ENCODE measurements at places on chromosomes 5 and 9.

DNA sequence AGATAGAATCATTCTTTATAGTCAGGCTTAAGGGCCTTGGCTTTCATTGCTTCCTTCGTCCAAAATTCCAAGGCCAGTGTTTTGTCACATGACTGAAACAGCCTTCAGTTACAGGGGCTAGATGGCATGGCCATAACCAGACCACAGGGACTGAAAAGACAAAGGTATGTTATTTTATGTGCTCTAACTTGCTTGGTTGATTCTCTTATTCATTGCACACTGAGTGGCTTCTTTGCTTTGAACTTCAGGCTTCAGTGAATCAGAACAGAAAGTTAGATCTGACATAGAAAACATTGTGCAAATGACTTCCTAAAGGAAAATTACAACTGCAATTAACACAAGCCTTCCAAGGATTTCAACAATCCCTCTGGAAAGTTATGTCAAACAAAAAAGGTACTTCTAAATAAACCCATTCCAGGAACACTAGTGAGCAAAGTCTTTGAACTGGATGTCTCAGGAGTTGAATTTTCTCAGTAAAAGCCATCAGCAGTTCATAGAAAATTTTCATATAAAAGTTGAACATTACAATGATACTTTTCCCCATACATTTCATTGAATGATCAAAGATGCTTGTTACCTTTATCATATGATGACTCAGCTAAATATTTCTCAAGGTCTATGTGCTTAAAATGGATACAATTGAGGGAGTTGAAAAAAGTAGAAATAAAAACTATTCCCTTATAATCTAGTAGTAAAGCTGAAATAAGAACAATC is 355.3 kb downstream of the TMEM232 start:
- DNase-seq: no peak

DNA sequence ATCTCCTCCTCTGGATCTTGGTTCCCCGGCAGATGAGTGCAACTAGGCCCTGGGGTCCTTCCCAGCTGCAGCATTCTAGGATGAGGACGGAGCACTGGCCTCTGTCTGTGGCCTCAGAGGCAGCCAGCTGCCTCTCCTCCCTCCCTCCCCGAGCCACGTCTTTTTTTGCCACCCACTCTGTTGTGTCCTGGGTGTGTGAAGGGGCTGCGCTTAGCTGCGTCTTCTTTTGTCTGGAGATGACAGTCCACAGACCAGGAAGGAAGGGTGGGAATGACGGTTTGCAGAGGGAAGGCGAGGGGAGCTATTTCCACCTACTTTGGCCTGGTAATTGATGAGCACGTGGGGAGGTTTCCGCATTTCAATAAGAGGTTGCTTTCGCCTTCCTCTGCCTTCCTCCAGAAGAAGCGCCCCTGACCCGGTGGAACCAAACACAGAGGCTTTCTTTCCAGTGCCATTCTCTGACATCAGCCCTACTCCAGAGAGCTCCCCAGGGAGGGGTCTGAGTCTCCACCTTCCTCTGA is 34.5 kb upstream of the GABRP start:
- DNase-seq: no peak

GRCh38 chr9:37800631-37801286 is at the start of gene DCAF10:
Gene DCAF10 (plus strand): TSS chr9:37800797. CDS start chr9:37800867, 70 bp downstream.
- DNase-seq: peak; percentile 82

DNA sequence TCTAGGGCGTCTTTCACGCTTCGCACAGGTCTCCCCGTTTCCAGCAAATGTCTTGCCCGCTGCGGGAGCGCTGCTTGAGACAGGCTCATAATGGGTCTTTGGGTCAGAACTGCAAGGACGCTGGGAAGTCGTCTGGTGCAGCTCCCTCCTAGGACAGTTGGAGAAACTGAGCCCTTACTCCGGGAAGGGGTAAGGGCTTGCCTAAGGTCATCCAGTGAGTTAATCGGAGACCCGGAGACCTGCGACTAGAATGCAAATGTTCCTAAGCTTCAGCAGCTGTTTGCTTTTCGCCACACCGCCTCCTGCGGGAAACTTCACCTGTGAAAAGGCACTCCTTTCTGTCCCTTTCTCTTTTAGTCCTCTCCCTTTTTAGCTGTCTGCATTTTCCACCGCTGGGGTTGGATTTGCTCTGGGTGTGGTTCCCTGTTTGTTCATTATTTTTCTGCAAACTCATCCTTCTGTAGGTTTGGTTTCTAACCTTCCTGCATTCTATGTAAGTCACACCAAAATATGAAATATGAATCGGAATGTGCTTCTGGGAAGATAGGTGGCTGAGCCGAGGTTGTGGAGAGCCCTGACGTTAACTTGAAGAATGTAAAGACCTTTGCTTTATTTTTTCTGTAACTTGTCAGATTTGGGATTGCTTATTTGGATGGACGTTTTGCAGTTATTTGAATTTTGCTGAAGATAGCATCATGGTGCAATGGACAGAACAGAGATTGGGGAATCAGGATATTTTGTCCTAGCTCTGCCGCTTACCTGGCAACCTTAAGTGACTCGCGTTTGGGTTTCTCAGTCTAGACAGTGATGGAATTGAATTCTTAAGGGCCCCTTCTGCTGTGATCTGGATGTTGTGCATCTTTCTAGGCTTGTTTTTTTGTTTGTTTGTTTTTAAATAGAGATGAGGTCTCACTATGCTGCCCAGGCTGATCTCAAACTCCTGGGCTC is 909 bp downstream of the SLC36A1 start:
- peak; percentile 43 for DNase-seq

GRCh38 chr5:67032921-67033664 is 163.5 kb downstream of the CD180 start:
- DNase-seq: no peak

GRCh38 chr5:1004461-1005248 is 3.9 kb upstream of the NKD2 start:
- no peak for DNase-seq

GRCh38 chr5:52830650-52831049 is 42.9 kb downstream of the ITGA1 start:
- no peak for DNase-seq

DNA sequence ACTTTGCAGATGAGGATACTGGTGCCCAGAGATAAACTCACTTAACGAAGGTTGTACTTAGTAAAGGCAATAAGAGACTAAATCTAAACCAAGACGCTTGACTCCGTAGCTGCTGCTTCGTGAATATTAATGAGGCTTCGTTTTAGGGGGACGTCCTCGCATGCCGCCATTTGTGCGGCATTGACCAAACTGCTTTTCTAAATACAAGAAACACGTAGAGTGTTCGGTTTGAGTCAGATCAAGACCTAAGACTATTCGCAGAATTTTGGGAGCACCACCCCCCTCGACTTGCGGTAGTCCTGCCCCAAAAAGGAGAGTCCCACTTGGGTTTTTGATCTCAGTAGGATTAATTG is 1.1 kb downstream of the NPM1 start:
- no peak for DNase-seq

GRCh38 chr9:110588296-110588695 is 8.8 kb upstream of the SVEP1 start:
- no peak for DNase-seq

DNA sequence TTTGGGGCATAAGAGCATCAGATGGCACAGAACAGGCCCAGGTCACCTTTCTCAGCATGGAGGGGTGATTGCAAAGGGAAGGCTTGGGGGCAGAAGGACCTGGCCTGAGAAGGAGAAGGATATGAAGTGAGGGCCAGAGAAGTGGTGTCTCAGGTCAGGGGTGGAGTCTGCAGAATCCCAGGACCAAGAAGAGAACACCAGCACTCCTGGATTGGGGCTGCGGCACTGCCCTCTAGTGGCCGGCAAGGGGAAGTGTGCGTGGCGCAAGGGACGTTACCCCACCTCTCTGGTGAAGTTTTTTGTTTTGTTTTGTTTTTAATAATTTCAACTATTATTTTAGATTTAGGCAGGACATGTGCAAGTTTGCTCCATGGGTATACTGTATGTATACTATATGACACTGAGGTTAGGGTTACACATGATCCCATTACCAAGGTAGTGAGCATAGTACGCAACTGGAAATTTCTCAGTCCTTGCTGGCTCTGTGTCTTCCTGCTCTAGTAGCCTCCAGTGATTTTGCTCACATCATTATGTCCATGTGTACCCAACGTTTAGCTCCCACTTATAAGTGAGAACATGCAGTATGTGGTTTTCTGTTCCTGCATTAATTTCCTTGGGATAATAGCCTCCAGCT is 1548.6 kb downstream of the EFNA5 start:
- no peak for DNase-seq

DNA sequence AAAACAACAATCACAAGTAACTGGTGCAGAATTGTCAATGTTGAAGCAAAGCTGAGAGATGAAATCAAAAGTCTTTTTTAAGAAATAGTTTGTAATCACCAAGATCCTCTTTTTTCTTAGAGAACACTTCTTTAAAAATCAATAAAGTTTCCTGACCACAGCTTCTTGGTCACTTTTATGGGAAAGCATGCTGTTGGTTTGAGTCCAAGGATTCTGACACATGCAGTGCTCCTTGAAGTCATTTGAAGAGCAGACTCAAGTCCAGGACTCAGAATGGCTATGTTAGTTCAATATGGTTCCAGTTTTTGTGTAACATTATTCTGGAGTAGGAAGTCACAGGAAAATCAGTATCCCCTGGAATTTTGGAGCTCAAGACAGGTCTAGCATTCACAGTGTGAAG is 480.6 kb downstream of the NR2F1-AS1 start:
- no peak for DNase-seq

DNA sequence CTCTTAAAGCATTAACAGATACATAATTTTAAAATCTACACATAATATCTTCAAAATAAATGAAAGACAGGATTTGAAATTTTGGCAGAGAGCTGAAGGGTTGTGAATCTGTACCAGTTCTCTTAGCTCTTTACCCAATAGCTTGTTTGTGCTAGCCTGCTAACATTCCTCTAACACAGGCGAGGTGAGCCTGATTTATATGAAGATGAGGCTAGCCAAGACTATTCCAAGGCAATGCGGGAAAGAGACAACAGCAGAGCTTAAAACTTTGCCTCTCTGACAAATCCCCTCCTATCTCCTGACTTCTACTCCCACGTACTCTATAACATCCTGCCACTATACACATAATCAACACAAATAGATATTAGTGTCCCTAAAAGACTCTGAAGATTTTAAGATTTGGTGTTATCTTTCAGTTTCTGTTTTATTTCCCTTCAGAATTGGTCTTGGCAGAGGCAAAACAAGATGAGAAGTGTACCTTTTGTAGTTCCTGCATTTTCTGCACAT is 745.6 kb upstream of the ZNF608 start:
- DNase-seq: no peak

- DNase-seq: peak; percentile 32
Observed at GRCh38 chr5:77560677-77561263, 68.7 kb upstream of the WDR41 start.

DNA sequence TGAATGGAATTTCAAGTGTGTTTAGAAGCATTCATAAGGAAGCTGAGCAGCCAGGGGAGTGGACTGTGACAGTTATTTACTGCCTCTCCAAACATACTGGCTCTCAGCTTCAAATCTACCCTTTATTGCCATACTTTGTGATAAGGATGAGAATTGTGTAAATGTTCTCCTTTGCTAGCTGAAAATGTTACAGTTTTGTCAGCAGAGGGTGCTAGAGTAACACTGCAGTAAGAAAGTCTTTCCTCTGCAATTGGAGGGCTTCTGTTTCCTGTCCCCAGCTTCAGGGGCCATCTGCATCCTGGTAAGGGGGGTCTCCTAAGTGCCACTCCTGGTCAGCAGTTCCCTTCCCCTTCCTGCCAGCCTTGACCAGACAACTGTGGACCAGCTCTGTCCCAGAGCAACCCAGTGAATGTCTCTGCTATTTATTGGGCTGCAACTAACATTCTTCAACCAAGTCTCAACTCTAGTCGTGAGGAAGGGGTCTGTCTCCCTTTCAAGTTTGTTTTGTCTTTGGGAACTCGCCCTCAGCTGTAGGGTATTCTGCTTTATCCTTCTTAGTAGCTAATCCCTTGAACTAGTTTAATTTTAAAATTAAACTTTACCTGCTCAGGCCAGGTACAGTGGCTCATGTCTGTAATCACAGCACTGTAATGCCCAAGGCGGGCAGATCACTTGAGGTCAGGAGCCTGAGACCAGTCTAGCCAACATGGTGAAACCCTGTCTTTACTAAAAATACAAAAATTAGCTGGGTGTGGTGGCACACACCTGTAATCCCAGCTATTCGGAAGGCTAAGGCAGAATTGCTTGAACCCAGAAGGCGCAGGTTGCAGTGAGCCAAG is 45.3 kb downstream of the RAPGEF6 start:
- peak; percentile 0 for DNase-seq

GRCh38 chr9:70529833-70530232 is 115.4 kb upstream of the KLF9 start:
- DNase-seq: no peak

- DNase-seq: no peak
Observed at GRCh38 chr9:95801797-95802196, 73.7 kb upstream of the ERCC6L2 start.

- DNase-seq: no peak
Observed at GRCh38 chr5:122367456-122367855, 55.4 kb downstream of the SNCAIP start.

DNA sequence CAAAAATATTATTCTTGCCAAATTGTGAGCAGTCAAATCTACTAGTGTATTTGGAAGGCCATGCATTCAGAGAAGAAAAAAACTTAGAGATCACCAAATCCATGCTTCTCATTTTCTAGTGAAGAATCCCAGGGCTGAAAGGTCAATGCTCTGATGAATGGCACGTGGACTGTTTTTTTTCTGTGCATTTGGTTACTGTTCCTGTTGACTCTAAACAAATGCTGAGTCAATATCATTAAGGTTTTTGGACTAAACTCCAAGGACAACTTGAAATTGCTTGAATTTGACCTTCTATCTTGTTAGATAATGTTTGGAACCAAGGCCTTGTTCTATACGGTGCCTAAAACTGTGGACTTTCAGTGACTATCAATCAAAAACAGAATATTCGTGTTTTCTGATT is 142.2 kb downstream of the OSTF1 start:
- no peak for DNase-seq

- no peak for DNase-seq
Observed at GRCh38 chr9:13755551-13755950, 476.1 kb upstream of the MPDZ start.

- DNase-seq: no peak
Observed at GRCh38 chr5:91038180-91038808, 344.8 kb downstream of the ARRDC3 start.

GRCh38 chr9:89379508-89380115 is 61.3 kb downstream of the SECISBP2 start:
- DNase-seq: no peak

- DNase-seq: no peak
Observed at GRCh38 chr5:82354543-82354942, 76.4 kb upstream of the RPS23 start.

- DNase-seq: no peak
Observed at GRCh38 chr9:84310883-84311282, 29.7 kb downstream of the SLC28A3 start.

GRCh38 chr5:52771343-52772039 is 16.2 kb upstream of the ITGA1 start:
- DNase-seq: no peak

- no peak for DNase-seq
Observed at GRCh38 chr9:75185585-75186170, 97.4 kb downstream of the OSTF1 start.

DNA sequence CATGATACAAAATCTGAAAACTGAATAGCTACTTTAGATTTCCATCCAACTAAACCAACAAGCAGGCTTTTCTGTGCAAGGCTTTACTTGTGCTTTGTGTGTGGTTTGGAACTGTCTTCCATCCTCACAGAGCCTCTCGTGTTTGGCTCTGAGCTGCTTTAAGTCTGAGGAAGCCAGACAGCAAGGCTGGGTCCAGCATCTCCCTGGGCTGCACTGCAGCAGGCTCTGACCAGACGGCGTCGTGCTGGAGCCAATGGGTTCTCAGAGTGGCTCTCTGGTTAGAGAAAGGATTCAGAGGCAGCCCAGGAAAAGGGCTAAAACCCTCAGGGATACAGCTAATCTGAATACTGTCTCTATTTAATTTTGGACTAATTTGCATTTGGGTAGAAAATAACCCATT is 207.9 kb upstream of the EFNA5 start:
- no peak for DNase-seq

- DNase-seq: peak; percentile 64
Observed at GRCh38 chr9:94507531-94508258, 47.2 kb upstream of the PCAT7 start.

Data from NCI-H526 treated with DMSO at 0.1 percent for 48 hours (cell line).